NCI-H187 treated with DMSO at 0.1 percent for 48 hours (cell line): ENCODE measurements at places on chromosomes 3 and 15.

GRCh38 chr15:97941572-97941971 lies 18.9 kb upstream of the ARRDC4 start:
- no peak for DNase-seq

DNA sequence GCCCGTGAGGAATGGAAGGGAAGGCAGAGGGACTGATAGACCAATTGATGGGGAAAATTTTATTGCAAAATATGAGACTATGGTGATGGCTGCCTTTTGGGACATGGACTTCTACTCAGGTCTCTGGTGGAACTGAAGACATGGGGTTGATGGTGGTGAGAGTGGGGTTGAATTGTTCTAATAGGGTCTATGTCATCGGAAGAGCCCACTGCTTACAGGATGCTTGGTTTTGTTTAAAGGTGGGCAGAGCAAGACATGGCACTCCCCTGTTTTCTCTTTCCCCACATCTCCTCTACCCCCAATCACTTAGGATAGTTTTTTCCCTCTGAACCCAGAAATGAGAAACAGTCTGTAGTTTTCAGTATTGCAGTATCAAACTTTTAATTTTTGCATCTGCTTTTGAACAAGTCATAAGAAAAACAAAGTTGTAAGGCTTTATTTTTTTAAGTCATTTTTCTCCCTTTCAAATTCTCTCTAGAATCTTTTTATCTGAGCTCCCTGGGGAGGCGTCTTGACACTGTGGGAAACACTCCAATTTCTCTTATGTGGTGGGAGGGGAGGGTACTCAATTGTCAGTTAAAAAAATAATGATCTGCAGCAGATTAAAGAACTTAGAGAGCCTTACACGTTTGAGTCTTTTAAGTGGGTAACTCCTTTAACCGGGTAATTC lies 276.2 kb upstream of the TBC1D5 start:
- DNase-seq, result no peak

DNA sequence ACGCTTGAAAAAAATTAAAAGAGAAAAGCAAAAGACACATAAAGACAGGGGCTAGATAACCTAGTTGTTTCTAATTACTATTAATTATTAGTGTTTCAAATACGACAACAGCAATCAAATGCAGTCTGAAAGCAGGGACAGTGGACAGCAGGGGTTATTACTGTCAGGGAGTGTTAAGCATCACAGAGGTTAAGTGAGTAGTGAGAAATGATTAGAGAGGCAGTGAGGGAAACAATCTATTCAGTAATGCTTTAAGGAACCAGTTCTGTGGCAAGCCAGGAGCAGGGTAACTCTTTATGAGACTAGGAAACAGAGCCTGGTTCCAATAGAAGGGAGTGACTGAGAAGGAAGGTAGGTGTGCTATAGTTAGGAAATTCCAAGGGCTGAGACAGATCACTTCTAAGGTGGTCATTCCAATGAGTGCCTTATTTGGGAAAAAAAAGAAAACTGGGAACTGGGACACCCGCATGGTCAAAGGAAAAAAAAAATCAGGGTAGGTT lies 15.0 kb downstream of the RYK start:
- DNase-seq, result no peak

GRCh38 chr3:162354356-162354755 lies 857.7 kb downstream of the OTOL1 start:
- no peak for DNase-seq

DNA sequence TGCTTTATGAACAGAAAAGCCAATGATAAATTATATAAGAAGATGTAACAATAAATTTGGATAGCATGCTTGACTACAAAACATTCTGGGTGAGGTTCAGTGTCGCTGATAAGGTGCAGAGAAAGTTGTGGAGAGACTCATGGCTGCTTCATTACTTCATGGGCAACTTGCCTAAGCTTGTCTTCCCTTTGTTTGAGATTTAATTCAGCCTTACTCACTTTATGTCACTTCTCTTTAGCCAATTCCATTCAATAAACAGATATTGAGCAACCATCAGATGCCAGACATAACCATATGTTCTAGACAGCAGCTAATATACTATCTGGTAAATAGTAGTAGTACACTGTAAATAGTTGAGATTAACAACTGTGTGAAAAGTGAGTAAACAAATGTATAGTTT lies 401.5 kb upstream of the FRG2C start:
- DNase-seq, result no peak

DNA sequence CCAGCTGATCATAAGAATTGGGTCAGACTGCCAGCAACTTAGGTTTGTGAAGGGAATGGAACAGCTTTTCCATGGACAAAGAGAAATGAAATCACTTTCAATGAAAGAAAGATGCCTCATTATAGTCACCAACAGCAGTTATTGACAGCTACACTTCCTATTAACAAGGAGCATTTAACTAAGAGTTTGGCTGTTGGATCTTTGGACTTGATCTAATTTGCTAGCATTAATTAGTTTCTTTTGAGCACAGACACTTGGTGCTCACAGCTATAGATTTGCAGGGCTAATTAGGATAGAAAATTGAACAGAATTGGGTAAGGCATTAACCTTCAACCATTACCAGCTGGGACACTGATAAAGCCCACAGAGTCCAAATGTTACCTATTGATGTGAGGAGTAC lies 24.2 kb downstream of the CMC1 start:
- DNase-seq, result no peak

DNA sequence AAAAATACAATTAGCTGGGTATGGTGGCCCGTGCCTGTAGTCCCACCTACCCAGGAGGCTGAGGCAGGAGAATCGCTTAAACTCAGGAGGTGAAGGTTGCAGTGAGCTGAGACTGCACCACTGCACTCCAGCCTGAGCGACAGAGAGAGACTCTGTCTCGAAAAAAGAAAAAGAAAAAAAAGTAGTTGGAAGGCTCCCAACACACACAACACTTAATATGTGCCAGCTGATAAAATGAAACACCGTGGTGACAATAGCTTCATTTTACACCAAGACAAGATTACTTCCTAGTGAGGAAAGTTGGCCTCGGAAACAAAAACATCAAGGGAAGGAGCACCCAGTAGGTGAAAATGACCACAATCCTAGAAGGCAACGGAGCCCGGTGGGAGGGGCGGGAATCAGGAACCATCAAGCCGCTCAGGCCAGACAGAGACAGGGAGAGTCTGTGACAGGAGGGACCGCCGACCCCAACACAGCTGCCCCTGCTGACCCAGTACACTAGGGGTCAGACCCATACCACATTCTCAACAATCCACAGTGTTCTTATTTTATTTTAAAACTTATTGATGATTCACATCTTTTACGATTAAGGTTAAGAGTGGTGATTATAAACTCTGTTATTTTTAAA lies 54.5 kb upstream of the OCA2 start:
- no peak for DNase-seq

DNA sequence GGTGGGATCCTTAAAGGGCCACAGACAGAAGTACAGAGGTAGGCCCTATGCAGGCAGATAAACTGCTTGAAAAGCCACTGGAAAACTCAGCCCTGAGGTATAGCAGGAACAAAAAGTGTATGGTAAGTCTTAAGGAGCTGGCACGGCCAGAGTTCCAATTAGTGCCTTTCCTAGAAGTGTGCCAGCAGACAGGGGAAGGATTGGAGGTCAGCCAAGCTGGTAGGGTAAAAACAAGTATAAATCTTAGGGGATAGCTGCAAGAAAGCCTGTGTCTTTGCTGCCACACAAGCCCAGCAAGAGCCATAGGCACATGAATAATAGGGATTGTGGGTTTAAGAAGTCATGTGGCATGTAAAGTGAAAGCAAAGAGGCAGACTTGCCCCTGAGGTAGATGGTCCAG lies 582.5 kb downstream of the PLOD2 start:
- no peak for DNase-seq

GRCh38 chr15:62545467-62546227 lies 380.6 kb upstream of the C2CD4B start:
- no peak for DNase-seq

GRCh38 chr15:100863075-100863795 lies 16.4 kb upstream of the ALDH1A3 start:
- DNase-seq, result no peak

DNA sequence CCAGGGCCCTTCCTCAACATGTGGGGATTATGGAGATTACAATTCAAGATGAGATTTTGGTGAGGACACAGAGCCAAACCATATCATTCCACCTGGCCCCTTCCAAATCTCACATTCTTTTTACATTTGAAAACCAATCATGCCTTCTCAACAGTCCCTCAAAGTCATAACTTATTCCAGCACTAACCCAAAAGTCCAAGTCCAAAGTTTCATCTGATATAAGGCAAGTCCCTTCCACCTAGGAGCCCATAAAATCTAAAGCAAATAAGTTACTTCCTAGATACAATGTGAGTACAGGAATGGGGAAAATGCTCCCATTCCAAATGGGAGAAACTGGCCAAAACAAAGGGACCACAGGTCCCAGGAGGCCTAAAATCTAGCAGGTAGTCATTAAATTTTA lies 309.5 kb upstream of the SLITRK3 start:
- no peak for DNase-seq

DNA sequence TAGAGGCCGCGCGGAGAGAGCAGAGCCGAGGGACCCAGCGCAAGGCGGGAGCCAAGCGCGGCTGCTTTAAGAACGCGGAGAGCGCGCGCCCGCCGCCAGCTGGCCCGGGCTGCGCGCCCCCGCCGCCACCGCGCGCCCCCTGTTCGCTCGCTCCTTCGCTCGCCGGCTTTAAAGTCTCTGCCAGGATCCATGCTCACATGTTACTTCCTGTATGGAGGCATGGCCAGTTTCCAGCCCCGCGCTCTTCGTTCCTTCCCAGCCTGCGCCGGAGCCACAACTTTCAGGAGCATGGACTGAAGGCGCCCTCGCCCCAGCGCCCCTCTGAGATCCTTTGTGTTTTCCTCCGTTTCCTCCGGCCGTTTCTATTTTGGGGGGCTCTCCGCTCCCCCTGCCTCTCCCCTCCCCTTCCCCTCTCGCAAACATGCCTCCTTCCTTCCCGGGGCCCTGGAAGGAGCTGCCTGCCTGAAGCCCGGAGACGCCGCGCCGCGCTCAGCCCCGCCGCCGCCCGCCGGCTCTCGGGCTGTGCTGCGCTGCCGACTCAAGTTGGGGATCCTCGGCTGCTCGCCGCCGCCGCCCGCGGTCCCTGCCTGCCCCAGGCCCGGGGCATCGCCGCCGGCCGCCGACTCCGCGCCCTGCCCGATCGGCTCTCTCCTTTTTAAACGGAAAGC lies at the start of gene PTPRG:
TSS of gene PTPRG (plus strand) at position 198 of the 668 bp plus-strand sequence. CDS start 717 bp downstream, outside the sequence.
- no peak for DNase-seq

GRCh38 chr3:25191673-25192072 lies 236.4 kb upstream of the RARB start:
- no peak for DNase-seq

GRCh38 chr15:64447536-64448315 lies 12.7 kb upstream of the ZNF609 start:
- DNase-seq, result no peak

- DNase-seq, result no peak
Measured at GRCh38 chr3:131796558-131797198, 238.1 kb downstream of the CPNE4 start.

DNA sequence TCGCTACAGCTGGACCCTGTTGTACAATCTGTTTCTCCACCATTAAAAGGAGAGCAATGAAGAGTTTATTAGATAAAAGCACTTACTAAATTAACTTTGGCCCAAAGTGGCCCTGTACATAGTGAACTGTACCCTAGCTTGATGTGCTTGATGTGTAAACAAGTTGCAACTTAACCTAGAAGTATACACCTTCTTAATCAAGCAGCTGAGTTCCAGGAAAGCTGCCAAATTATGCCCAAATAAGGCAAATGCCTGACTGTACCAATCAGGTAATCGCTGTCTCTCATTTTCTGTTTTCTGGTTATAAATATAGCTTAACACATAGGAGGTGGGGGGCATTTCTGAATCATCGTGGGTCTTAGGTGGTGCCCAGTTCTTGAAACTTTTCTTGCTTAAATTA lies 704.8 kb upstream of the CBLB start:
- DNase-seq, result no peak

DNA sequence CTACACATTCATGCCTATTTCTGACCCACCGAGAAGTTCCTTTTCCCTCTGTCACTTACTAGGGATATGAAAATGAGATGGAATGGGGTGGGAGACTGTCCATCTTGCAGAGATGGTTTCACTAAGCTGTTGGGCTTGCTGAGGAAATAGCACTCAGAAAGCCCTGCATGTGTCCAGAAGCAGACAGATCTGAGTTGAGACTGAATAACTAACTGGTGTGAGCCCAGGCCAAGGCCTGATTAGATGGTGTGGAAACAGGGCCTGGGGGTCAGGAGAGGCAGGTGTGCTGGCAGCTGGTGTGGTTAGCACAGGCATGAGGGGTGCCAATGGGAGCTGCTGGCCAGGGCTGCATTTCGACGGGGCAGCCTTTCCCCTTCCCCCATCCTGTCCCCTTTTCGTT lies 72.1 kb downstream of the CLSTN2 start:
- DNase-seq, result no peak

- DNase-seq, result no peak
Measured at GRCh38 chr3:168121184-168122017, 25.7 kb upstream of the GOLIM4 start.
